ENCODE measurements at places on chromosomes 2 and 18. TPM values are rescaled to one million over a fixed set of nuclear protein-coding genes. Genes with fewer than 3 reads are reported as not detected.

The STON1 gene
- total RNA-seq, result 7.3 TPM

The PLGLB2 gene
- 0.99 TPM for total RNA-seq

The DNAH7 gene
- 0.12 TPM for total RNA-seq

The RNF125 gene
- 1.6 TPM for total RNA-seq

The ZAP70 gene
- total RNA-seq, result 2.7 TPM

The HAAO gene
- total RNA-seq, result not detected

The STARD6 gene
- not detected for total RNA-seq

The CXCR2 gene
- not detected for total RNA-seq

The DNAJC5G gene
- total RNA-seq, result 0.47 TPM

The NR4A2 gene
- 0.58 TPM for total RNA-seq

The GPR55 gene
- total RNA-seq, result not detected

The NCKAP5 gene
- total RNA-seq, result 9.9 TPM

The TRIB2 gene
- 43.5 TPM for total RNA-seq

The RAB6C gene
- total RNA-seq, result not detected

The GNLY gene
- not detected for total RNA-seq

The FAHD2A gene
- total RNA-seq, result 25.7 TPM

The GPR35 gene
- 0.24 TPM for total RNA-seq

The SRSF7 gene
- 86.9 TPM for total RNA-seq

The PARD6G gene
- 5.4 TPM for total RNA-seq

The BOLL gene
- not detected for total RNA-seq

The MAP3K19 gene
- not detected for total RNA-seq

The PLEK gene
- total RNA-seq, result 0.12 TPM

The CCDC85A gene
- total RNA-seq, result 8.0 TPM

The DIPK1C gene
- total RNA-seq, result not detected

The CD8B gene
- not detected for total RNA-seq

The ARHGAP25 gene
- 24.9 TPM for total RNA-seq

The IL1R2 gene
- not detected for total RNA-seq

The LIMS2 gene
- 15.6 TPM for total RNA-seq

The REG3G gene
- total RNA-seq, result not detected

The PDE6D gene
- 32.6 TPM for total RNA-seq

The LAMA3 gene
- 4.9 TPM for total RNA-seq

The LRRC30 gene
- total RNA-seq, result not detected

The KANSL3 gene
- total RNA-seq, result 27.4 TPM

The ACVR1 gene
- 22.3 TPM for total RNA-seq

The ZSWIM2 gene
- total RNA-seq, result not detected

The TLX2 gene
- not detected for total RNA-seq

The PNO1 gene
- total RNA-seq, result 15.7 TPM

The KIAA2012 gene
- not detected for total RNA-seq

The PJVK gene
- total RNA-seq, result 0.15 TPM

The LIPG gene
- total RNA-seq, result 123 TPM

The IL37 gene
- not detected for total RNA-seq

The MLPH gene
- 27.2 TPM for total RNA-seq

The CCDC68 gene
- 0.97 TPM for total RNA-seq

The EFHD1 gene
- 1.9 TPM for total RNA-seq

The ONECUT2 gene
- 0.15 TPM for total RNA-seq

The RGPD3 gene
- total RNA-seq, result 0.05 TPM

The REG3A gene
- total RNA-seq, result not detected

The MC4R gene
- total RNA-seq, result not detected

The NPHP1 gene
- total RNA-seq, result 2.7 TPM

The IL36A gene
- not detected for total RNA-seq

The KATNAL2 gene
- 1.6 TPM for total RNA-seq

The ZNF396 gene
- total RNA-seq, result 0.53 TPM

The RBKS gene
- total RNA-seq, result 1.6 TPM

The PTPRN gene
- 0.47 TPM for total RNA-seq

The TUBB8B gene
- total RNA-seq, result not detected

The MAL gene
- 3.1 TPM for total RNA-seq

The RFTN2 gene
- 4.6 TPM for total RNA-seq

The EMILIN1 gene
- 7.3 TPM for total RNA-seq
